Iris pigment epithelial cell (primary cell): ENCODE measurements at places on chromosomes 5 and 9.

DNA sequence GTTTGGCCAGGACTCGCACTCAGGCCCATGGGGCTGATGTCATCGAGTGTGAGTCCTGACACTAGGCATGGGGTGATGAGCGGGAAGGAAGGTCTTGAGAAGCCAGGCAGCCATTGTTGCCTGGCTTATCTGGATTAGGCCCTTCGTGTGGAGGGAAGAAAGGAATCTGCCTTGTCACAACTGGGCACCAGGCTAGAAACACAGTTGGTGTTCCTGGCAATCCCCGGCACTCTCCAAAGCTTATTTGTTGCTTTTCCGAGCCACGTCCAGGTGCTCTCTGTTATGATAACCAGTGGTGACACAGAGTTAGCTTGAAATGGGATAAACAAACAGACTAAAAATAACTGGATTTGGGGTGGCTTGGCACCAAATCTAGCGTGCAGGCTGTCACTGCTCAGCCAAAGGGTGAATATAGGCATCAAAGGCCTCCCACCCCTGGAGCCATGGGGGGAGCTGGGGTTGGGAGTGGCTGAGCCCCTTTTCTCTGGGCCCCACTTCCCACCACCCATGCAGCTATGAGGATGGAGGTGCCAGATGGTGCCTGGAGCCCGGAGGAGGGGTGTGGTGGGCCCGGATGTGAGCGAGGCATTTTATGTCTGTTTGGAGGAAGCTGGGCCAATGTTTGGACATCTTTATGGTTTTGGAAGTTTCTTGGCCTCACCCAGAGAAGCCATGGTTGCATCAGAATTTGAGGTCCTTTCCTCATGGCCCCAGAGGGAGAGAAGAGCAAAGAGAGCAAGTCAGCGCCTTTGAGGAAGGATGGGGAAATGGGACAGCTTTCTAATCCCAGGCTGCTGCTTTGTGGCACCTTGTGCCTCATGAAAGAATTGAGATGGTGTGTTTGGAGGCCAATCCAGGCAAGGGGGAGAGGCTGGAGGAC, 98.0 kb upstream of the PITX1 start:
- DNase-seq, result no peak

DNA sequence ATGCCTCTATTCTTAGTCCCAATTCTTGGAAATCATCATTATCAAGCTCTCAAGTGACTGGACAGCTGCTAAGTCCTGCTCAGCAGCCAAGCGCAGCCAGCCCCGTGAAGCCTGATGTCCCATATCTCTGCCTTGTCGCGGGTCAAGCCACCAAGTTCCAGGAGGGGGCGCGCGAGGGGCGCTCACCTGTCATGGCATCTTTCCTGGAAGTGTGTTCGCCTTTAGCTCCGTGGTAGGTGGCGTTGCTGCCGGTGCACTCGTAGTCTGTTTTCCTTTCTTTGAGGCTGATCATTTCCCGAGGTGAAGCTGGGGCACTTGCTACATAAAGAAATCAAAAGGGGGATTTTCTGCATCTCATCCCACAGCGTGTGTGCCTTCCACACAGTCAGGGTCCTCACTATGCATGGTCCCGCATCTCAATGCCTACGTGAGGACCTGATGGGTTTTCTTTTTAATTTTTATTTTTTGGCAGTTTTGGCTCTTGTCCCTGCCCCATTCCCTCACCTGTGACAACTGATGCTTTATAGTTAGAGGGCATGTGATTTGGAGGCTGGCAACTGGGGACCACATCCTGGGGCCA, 227.0 kb upstream of the DAP start:
- peak; percentile 10 for DNase-seq

GRCh38 chr9:34185778-34186551, 7.1 kb downstream of the UBAP1 start:
- DNase-seq, result peak; percentile 96

GRCh38 chr9:121620777-121621449, 30.5 kb upstream of the DAB2IP start:
- no peak for DNase-seq

- no peak for DNase-seq
Measured at GRCh38 chr5:87242242-87242641, 25.4 kb upstream of the RASA1 start.

DNA sequence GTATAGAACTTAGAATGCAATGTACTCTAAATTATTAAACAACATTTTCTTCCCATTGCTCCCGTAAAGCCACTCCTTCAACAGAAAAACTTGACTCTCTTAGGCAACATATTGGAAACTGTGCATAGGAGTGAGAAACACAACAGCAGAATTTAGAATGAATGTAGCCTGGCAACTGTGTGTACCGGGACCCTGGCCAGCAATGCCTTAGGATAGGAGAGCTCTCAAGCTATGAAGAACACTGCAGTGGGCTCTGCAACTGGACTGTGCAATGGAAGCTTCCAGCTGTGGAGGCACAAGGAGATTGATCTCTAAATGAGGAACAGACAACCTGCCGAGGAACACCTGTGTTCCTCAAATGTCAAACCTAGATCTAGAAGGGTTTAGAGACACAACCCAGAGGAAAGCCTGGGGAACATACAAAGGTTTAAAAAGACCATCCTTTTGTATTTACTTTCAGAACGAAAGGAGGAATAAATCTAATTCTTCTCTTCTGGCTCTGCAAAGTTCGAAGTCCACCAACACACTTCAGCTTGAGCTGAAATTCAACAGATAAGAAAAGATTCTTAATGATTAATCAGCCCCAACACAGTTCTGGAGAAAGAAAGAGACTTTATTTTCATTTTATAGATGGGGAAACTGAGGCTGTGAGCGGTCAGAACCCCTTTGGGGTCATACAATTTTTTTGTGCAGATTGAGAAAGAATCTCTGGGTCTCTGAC, 51.5 kb upstream of the ARL15 start:
- DNase-seq, result no peak

DNA sequence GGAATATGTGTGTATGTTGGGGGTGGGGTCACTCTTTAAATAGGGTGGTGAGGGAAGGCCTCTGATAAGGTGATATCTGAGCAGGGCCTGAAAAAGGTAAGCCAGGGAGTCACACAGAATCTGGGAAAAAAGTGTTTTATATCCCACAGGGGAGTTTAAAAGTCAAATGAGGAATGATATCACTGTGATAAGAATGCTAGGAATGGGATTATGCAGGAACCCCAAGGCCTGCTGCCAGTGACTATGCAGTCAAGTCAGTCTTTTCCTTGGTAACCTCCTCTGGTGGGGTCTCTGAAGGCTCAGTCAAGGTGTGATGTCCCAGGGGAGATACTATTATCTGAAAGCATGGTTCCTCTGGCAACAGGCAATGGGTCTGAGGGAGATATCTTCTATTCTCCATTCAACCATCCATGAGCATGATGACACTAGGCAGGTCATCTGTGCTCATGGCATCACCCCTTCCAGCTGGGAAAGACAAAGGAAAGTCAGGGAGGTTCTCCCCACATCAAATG, 53.5 kb downstream of the GRIA1 start:
- no peak for DNase-seq

GRCh38 chr5:160769301-160769700, 82.7 kb downstream of the ATP10B start:
- DNase-seq, result no peak

- no peak for DNase-seq
Measured at GRCh38 chr5:136089791-136090190, 42.9 kb upstream of the SMAD5 start.

GRCh38 chr5:65461490-65461889, 20.2 kb downstream of the ADAMTS6 start:
- DNase-seq, result no peak

GRCh38 chr9:32703635-32704034, 68.2 kb upstream of the TAF1L start:
- no peak for DNase-seq

- DNase-seq, result no peak
Measured at GRCh38 chr5:180096616-180097015, 25.1 kb upstream of the RNF130 start.

- no peak for DNase-seq
Measured at GRCh38 chr5:133876266-133876665, 92.2 kb downstream of the C5orf15 start.

DNA sequence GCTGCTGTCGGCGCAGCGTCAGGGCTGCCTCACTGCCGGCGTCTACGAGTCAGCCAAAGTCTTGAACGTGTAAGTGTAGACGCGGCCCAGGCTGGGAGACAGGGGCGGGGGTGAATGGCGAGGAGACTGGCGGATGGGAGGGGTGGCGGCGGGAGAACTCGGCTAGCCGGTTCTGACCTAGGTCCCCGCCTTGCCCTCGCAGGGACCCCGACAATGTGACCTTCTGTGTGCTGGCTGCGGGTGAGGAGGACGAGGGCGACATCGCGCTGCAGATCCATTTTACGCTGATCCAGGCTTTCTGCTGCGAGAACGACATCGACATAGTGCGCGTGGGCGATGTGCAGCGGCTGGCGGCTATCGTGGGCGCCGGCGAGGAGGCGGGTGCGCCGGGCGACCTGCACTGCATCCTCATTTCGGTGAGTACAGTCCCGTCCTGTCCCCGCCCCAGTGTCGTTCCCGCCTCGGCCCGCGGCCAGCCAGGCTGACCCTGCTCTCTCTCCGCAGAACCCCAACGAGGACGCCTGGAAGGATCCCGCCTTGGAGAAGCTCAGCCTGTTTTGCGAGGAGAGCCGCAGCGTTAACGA, 745 bp downstream of the GADD45G start:
- DNase-seq, result peak; percentile 70

GRCh38 chr9:105255421-105255820, 11.0 kb downstream of the SLC44A1 start:
- DNase-seq, result no peak

DNA sequence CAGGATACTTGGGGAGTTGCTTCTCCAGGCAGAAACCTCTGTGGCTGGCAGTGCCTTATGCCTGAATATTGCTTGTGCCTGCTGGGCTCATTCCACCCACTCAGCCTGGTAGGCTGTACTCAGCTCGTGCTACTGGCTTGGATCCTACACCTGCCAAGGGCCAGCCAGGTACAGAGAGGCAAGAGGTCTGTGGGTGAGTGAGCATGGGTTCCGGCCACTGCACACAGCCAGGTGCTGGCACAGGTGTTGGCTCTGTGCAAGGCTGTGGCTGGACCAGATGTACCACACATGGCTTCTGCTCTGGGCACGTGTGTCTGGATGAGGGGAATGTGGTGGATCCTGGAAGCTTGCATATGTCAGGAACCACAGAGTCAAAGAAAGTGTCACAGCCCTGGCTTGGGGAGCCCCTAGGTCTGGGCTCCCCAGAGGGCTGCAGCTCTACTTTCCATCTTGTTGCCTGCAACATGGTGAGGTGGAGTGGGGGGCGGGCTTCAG, 76.7 kb upstream of the C6 start:
- no peak for DNase-seq

- no peak for DNase-seq
Measured at GRCh38 chr5:850511-851006, at the start of gene ZDHHC11. Gene ZDHHC11, minus strand, starts transcription at chr5:850986. Its CDS starts 384 bp downstream, at chr5:850602.

DNA sequence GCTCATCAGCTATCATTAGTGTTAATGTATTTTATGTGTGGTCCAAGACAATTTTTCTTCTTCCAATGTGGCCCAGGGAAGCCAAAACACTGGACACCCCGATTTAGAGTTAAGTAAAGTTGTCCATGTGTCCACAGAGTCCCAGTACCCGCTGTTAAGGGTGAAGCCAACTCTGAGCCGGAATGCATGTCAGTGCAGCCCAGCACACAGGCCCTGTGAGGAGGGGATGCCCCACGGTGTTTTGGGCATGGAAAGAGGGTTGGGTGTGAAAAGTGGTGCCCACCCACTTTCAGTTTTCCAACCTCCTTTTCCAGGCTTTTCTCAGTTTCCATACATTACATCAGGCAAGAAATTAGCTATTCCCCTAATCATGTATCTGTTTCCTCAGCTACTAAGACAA, 24.4 kb downstream of the SHC3 start:
- no peak for DNase-seq

DNA sequence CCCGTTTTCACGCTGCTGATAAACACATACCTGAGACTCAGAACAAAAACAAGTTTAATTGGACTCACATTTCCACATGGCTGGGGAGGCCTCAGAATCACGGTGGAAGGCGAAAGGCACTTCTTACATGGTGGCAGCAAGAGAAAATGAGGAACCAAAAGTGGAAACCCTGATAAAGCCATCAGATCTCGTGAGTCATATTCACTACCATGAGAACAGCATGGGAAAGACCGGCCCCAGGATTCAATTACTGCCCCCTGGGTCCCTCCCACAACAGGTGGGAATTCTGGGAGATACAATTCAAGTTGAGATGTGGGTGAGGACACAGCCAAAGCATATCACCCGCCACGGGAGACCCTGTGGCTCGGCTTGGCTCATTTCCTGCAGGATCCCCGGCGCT, 20.2 kb downstream of the EXD3 start:
- DNase-seq, result no peak

GRCh38 chr9:89417832-89418473, 80.0 kb downstream of the SEMA4D start:
- no peak for DNase-seq

DNA sequence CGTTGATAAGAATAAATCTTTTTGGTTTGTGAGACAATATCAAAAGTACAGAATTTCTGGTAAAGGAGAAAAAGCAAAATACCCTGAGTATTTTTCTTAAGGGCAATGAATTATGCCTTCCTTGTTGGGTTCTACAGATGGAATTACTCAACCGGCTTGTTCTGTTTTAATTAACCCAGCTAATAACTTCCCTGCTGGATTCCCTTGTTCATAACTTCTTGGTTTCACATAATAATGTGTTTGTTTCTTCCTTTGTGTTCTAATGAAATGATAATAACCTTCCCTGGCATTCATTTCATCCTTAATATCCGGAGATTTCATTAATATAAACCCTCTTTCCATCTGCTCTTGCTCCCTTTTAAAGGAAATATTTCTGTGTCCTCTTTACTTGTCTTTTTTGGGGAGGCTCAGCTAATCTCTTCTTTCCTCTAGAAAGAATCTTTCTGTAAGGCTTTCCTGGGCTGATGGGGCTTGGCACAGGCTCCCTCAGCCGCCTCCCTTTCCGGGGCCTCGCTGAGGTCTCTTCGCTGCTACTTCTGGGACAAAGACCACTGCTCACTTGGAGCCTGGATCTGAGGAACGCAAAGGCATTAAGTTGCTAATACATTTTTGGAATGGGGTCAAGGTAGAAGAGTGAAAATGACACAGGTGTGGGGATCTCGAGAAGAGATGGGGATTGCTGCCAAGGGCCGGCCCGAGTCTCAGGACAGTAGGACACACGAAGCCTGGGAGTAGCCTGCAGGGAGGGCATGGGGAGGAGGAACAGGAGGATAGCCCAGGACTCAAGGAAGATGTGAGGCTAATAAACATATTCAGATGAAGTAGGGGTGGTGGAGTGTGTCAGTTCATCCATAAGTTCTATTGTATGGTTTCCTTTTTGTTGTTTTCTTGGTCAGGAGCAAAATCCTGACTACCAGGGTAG, 118.5 kb downstream of the NRG2 start:
- no peak for DNase-seq

DNA sequence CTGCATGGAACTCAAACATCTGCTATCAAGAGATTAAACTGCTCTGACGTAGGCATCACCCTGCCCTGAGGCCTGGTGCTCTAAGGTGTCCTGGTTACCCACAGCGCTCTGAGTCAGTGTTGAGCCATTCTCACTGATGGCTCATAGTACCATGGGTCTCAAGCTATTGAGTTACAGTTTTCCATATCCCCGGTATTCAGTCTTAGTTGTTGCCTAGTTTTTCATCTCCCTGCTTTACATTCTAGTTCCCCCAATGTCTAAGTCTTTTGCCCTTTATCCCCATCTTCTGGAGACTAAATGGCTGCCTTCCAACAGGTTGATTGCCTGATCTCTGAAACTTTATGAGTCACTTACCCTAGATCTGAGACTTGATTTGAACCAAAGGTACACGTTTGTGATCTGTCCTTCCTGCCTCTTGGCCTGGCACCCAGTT, 161.2 kb upstream of the PTGER4 start:
- peak; percentile 69 for DNase-seq
